Kasumi-1 (cell line): ENCODE measurements at places on chromosomes 3 and 15.

DNA sequence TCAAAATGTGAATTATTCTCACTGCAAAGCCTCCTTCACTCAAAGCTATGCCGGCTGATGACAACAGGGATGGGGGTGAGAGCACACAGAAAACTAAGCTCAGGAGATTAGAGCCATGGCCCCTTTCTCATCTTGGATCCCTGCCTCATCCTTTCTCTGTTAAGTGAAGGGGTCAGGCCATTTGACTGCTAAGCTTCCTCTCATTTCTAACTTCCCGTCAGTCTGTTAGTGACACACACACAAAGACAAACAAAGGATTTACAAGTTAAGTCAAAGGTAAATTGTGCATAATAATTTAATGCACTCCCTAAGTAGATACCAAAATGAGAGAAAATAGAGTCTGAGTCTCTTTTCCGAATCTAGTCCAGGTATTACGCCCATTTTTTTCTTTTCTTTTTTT is 1.2 kb downstream of the SS18L2 start:
- DNase-seq = no peak

DNA sequence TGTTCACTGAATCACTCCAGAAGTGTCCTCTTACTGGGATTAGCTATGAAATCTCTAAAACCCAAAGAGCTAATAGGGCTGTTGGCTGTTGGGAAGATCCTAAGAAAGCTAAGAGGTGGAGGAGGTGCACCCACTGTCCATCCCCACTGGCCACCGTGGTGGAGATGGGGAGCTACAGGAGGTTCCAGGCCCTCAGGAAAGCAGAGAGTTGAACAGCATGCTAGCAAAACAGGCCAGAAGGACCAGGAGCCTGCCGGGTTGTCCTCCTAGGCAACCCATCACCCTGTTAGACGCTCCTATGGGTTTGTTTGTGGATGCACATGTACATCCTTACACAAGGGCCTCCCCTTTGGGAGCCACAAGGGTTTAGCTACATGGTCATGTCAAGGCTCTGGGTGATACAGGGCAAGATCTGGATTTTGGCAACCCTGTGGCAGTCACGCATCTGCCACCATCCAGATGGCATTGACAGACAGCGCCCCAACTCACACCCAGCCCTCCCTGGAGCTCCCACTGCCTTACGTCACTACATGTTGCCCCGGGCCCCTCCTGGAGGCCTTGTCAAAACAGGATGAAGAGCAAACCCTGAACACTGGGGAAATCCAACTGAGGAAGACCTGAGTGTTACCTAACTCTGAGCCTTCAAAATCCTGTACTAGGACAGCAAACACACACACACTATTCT is 208.1 kb downstream of the SLCO3A1 start:
- DNase-seq = no peak

- peak; percentile 37 for DNase-seq
Measured at GRCh38 chr3:48301800-48302166, 31.7 kb downstream of the SPINK8 start.

GRCh38 chr3:197256836-197257444 is 41.5 kb downstream of the DLG1 start:
- peak; percentile 68 for DNase-seq

DNA sequence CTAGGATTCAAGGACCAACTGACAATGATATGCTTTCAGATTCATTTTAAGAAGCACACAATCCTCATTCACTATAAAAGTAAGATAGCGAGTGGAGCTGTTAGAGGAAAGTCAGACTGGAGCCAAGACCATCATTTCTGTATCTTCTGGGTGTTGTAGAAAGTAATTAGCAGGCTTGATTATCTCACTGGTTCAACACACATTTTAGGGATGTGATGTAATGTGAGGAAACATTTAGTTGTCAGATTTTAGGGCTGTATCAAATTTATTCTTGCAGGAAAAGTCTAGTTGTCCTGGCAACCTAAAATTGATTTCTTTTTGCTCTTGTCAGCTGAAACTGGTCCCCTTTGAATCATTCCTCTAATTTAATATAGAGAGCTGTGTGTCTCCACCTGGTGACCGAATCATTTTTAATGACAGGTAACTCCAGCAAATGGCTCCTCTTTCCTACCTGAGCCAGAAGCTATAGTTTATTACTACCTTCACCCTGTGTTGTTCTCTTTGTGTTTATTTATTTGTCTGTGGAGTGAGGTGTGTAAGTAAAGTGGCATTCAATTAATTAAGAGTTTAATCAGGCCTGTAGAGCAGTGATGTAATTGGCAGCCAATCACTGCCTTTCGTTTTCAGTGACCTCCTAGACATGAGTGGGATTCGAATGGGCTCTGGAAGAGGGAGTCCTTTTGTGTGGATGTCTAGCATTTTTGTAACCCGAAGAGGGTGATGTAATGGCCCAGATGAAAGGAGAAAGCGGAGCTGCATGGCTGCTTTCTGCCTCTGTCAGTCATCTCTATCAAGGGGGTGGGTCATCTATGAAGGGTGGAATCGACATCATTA is 125.8 kb downstream of the LPP start:
- no peak for DNase-seq

GRCh38 chr3:120875989-120876388 is 32.0 kb upstream of the STXBP5L start:
- no peak for DNase-seq

- peak; percentile 39 for DNase-seq
Measured at GRCh38 chr3:119627461-119627860, 29.8 kb downstream of the PLA1A start.

- no peak for DNase-seq
Measured at GRCh38 chr15:58731756-58732535, 17.6 kb downstream of the ADAM10 start.

DNA sequence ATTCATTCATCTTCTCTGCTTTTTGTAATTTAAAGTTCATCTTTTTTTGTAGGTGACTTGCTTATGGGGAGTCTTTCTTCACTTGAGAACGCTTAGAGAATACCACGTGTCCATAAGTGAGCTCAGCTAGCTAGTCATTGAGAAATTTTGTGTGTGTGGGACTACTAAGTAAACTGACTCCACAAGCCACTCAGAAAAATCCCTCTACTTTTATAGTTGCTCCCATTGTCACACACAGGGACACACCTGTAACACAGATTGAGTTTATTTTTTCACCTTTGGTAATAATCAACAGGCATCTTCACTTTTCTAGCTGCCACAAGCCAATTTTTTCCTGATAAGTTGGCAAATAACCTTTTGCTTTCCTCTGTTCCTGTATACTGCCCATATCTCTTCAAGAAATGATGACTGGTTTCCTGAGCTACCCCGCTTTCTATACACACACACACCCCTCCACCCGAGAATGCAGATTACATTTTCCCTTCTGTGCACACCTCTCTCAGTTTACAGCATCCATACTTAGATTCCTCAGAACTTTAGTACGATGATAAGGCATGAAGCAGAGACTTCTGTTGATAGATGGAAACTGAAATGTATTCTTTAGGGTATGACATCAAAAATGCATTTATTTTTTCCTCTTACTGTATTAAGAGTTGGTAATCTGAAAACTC is 4.6 kb downstream of the TSC22D2 start:
- DNase-seq = peak; percentile 32

DNA sequence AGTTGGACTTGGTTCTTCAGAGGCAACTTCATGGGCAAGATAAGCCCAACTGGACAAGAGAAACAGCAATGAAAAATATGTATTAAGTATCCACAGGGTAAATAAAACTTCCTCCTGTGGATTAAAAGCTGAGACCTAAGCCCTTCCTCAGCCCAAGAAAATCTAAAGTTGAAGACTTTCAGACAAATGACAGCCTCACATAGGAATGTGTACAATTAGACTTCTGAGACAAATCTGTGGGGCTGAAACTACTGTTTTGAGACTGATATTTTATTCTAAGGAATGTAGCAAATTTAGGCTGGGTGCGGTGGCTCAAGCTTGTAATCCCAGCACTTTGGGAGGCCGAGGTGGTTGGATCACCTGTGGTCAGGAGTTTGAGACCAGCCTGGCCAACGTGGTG is 74.2 kb upstream of the IL12A start:
- no peak for DNase-seq

DNA sequence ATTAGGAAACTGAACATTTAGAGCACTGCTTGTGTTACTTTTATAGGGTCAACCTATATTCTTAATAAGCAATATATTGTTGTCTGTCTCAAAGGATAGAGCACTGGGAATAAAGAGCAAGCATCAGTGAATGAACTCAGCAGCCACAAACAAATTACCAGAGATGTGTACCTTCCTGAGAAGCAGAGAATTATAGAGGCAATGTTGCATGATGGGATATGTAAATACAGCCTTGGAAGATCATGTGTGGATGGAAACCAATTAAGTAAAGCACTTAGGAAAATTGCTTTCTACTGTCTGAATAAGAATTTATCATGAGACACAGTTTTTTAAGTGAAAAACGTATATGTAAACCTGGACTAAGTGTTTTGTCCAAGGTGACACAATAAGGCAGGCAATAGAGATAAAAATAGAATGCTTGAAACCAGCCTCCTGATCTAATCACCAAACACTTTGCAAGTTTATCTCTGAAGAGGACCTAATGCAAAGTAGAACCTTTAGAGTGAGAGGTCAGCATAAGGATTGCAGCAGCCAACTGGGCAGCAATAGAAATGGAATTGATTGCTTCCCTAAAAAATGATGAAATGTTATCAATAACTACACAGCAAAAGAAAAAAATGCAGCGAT is 848.0 kb downstream of the TUSC7 start:
- DNase-seq = no peak

DNA sequence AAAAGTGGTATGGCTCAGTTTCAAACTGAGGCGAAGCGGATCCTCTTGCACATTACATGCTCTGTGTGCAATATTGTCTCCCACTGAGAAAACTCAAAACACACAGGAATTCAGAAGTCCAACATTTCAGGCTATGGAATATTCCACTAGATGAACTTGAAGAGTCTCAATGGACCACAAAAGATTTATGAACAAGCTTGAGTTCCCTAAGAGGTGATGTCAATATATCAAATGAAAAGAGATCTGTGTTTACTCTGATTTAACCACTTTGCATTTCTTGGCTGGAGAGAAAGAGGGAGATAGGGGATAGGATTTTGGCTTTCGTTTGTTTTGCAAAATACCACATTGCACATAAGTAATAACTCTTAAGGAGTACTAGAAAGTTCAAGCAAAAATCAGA is 20.3 kb downstream of the PDZRN3 start:
- DNase-seq = no peak

DNA sequence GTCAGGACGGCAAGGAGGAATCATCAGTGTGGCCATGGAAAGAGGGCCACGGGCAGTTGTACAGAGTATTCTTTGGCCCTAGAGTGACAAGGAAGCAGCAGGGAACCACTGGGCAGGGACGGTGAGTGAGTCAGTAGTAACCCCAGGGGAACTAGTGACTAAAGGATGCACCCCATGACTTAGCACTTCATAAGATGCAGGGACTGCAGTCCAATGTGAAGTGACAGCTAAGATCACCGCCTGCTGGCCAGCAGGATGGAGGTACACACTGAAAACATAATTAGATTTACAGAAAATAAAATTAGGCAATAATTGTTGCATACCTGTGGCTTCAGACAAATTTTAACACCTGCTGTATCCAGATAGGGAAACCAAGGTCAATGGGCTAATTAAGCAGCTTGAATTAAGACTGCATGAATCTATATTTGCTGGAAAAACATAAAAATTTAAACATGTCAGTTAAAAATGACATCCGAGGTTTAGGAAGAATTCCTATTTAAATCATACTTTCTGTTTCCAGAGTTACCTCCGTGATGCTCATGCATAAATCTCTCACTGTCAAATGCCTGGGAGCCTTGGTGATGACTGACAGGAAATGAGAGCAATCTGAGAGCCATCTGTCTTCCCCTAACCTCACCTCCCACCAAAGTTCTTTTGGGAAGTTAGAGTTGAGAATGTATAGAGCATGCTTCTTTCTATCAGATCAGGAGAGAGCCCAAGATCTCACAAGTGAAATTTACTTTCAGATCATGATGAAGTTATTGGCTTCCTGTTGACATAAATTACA is 56.5 kb downstream of the DCLK3 start:
- DNase-seq = no peak

GRCh38 chr3:104717828-104718196 is 648.9 kb upstream of the ALCAM start:
- DNase-seq = peak; percentile 8

DNA sequence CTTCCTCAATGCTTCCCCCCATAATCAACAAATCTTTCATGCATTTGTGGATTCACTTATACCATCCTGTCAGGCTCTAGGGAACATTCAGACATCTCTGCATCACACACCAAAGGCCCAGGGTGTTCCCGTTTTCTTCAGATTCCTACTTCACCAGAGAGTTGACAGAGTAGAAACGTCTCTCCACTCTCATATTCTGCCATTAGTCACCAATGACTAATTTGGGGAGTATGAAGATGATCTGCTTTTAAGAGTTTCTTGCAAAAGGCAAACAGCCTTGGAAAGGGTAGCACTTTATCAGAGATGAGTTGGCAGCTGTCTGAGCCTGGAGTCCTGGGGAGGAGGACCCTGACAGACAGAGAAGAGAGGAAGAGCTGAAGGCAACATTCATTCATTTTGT is 55.8 kb upstream of the DGKG start:
- no peak for DNase-seq

GRCh38 chr3:99873269-99874102 is 55.8 kb downstream of the CMSS1 start:
- no peak for DNase-seq

- DNase-seq = no peak
Measured at GRCh38 chr15:90055182-90055581, 47.1 kb downstream of the IDH2 start.

- DNase-seq = no peak
Measured at GRCh38 chr15:88542342-88542733, 4.1 kb downstream of the DET1 start.

- no peak for DNase-seq
Measured at GRCh38 chr3:126661532-126662364, 6.8 kb upstream of the TXNRD3 start.

DNA sequence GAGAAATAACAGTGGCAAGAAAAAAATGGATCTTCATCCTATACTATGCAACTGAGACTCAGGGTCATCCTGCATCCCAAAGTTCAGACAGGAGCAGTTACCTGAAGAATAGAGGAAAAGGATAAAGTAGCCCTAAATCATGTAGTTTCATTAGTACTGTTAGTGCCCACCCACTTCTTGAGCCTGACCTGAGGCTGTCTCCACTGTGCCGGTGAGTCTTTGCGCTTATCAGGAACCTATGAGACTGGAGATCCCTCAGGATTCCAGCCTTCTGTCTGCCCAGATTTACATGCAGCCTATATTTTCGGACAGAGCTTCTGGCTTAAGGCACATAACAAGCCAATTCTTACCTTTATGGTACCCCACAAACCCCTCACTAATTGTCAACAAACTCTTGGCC is 791.6 kb downstream of the ROBO1 start:
- no peak for DNase-seq

DNA sequence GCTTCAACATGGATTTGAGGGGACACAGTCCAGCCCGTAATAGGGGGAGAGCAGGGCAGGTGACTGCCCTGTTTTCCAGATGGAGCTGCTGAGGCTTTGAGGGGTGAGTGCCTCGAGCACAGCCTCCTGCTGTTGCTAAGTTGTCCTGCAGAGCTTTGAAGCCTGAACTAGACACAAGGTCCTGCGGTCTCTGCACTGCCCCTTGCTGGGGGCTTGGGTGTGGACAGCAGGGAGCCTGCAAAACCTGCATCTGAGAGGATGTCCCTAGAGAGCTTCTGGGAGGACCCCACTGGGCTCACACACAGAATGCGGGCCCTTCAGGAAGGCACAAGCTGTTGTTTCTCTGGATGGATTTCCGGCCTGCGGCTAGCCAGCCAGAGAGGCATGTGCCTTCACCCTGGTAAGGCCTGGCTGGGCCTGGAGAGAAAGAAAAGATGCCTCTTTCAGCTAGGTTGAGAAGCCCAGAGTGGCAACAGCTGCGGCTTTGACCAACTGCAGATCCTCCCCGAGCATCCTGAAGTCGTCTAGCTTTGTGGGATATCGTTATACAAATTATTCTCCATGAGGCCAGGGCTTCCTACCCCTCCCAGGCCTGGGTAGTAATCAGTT is 226.2 kb downstream of the SLCO3A1 start:
- no peak for DNase-seq
